ENCODE measurements at places on chromosomes 11 and 22.

- no peak for DNase-seq
These were observed 5.0 kb downstream of the HEPACAM start for GRCh38 chr11:124930799-124931198.

GRCh38 chr22:45268958-45269844 is 15.5 kb upstream of the UPK3A start:
- DNase-seq = peak; percentile 88

- DNase-seq = no peak
These were observed 684 bp downstream of the MRGPRX2 start for GRCh38 chr11:19059833-19060232.

DNA sequence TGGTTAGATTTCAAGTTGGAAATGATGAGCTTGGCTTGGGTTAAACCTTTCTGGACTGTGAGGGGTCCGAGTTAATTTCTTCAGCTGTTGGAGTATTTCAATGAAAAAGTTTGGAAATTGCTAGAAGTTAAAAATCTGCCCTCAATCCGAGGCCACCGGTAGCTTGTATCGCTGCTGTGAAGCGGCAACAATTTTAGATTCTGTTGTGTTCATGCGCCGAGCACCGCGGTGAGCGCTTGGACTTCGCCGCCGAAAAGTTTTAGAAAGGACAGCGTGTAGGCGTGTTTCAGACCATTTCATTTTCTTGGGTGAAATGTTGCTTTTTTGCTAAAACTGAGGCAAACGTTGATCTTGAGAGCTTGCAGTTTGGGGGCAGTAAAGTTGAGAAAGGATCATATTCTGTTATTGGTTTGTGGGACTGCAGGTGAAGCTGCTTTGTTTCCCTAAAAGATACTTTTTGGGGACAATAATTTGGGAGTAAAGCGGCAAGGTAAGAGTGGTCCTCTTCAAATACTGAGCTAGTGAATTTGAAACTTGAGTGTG is 928 bp downstream of the FBXO7 start:
- DNase-seq = no peak

DNA sequence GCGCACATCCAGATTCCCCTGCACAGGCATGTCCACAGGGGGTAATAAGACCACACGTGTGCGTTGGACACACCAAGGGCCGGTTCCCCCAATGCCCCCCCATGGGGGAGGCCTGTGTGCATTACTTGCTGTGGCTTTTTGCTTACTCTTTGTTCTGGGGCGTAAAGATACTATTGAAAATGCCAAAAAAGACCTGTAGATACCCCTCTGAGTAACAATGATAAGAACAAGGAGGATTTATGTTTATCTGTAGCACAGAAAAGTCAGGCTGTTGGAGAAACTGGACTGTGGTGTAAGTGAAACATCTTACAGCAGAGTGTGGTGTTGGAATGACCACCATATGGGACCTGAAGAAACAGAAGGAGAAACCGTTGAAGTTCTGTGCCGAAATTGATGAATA is 103.2 kb downstream of the TBC1D22A start:
- no peak for DNase-seq

GRCh38 chr11:93542811-93543229 is 371 bp downstream of the SMCO4 start:
- DNase-seq = no peak

- DNase-seq = no peak
These were observed 136.5 kb downstream of the TRIM29 start for GRCh38 chr11:120001178-120002090.

DNA sequence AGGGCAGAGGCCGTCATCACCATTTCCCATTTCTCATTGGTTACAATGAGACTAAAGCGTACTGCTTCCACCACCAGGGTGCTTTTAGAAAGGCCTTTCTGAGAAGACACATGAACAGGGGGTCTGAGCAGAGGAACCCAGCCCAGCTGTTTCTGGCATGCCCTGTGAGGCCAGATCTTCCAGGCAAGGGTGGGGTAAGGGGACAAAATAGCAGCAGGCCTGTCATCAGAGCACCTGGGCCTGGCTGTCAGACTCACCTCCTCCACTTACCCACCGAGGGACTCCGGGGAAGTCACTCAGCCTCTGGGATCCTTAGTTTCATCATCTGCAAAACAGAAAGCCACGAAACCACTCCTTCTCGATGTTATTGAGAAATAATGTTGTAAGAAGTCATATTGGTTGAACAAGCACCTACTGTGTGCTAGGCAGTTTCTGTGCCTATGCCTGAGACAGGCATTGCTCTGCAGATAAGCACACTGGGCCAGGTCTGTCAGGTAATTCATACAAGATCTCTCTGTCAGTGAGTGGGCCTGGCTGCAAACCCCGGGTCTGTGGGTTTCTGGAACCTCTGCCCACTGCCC is 8.8 kb upstream of the WNT11 start:
- DNase-seq = no peak

DNA sequence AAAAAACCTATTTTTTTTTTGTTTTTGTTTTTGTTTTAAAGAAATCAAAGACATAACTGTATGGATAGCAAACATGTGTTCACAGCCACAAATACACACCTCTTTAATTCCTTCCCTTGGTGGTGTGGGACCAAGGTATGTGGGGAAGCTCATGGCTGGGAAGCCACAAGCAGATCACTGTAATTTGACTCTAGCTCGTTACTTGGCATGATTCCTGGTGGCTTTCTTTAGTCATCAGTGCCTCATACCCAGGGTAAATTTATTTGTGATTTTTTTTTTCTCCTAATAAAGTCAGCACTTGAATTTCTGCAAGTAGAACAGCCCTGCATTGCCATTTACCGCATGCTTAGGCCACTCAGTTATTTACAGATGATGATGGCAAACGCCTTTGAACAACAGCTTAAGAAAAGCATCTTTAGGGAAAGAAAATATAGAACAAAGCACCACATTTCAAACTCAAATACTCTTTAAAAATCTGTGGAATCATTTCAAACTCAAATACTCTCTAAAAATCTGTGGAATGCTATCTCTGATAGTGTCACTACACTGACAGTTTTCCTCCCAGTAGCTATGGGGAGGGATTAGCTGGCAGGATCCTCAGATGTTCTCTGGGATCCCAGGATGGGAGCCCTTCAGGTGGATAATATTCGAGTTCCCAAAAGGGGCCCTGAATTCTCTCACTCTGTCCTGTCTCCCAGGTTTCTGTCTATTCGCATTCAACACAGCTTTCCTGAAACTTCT is 687.2 kb downstream of the OPCML start:
- no peak for DNase-seq

DNA sequence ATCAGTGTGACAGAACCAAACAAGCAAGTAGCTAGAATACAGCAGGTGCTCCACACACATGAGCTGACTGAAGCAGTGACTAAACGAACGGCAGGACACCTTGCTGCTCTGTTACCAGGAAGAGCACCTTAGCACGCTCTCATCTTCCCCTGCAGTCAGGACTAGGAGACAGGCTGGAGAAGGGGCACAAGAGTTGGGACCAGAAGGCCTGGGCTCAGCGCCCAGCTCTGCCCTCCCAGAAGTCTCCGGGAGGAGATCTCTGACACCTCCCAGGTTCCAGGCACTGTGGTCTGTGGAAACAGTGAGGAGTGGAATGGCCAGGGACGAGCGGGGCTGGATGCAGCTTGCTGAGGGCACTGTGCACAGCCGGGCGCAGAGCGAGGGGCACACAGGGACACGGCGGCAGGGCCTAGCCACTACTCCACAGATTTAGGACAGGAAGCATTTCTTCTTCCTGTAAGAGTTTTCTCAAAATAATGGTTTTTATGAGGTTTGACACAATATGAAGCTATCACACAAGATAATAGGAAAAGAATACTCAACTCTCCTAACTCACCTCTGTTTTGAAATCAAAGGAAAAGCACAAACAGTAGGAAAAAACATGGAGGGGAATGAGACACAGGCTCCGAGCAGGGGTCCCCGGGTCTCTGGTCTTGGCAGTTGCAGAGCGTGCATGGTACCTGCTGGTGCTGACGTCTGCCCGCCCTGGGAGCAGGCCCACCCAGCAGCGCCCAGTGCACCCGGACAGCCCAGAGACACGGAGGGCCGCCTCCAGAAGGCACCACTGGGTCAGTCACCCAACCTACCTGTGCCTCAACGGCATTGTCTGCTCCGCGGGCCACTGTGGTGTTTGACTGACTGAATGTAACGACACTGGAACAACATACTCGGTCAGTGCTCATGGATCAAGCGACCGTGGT is 67.6 kb downstream of the NCAPD3 start:
- DNase-seq = no peak

- DNase-seq = no peak
These were observed 2.7 kb downstream of the SPA17 start for GRCh38 chr11:124676386-124676785.

DNA sequence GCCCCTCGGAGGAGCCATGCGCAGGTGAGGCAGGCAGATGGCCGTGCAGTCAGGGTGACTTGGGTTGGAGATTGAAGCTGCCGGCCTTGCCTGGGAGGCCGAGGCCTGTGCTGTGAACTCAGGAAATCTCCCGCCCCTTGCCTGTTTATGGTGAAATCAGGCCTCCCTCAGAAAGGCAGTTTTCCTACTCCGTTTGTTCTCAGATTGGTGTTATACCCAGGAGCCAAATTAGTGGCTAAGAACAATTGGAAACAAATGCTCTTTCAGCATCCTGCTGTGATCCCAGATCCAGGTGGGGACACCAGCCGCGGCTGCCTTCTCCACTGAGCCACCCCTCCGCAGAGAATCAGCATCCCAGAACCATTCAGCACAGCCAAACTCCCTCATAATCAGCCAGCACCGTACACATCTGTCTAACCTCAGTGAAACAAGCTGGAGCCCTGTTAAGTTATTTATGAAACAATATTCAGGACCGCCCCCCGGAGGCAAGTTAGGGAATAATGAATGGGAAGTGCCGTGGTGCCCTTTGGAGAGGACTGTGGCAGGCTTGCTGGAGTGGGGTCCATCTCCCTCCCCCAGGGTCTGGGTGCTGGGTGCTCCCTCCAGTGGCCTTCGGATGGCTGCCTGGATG is 60.0 kb downstream of the PKNOX2 start:
- no peak for DNase-seq
